ENCODE measurements at places on chromosomes 7 and 10.

- no peak for DNase-seq
Observed at GRCh38 chr7:41436139-41436538, 266.8 kb downstream of the INHBA start.

GRCh38 chr10:35925493-35925892 lies 283.4 kb upstream of the FZD8 start:
- no peak for DNase-seq

GRCh38 chr7:143331179-143331801 lies 15.4 kb downstream of the CLCN1 start:
- no peak for DNase-seq

- peak; percentile 22 for DNase-seq
Observed at GRCh38 chr7:43906331-43907010, at the start of gene URGCP. Gene URGCP, minus strand, starts transcription at chr7:43906596. Its CDS starts 21 bp downstream, at chr7:43906575.

- no peak for DNase-seq
Observed at GRCh38 chr7:50348469-50349162, 44.1 kb downstream of the IKZF1 start.

DNA sequence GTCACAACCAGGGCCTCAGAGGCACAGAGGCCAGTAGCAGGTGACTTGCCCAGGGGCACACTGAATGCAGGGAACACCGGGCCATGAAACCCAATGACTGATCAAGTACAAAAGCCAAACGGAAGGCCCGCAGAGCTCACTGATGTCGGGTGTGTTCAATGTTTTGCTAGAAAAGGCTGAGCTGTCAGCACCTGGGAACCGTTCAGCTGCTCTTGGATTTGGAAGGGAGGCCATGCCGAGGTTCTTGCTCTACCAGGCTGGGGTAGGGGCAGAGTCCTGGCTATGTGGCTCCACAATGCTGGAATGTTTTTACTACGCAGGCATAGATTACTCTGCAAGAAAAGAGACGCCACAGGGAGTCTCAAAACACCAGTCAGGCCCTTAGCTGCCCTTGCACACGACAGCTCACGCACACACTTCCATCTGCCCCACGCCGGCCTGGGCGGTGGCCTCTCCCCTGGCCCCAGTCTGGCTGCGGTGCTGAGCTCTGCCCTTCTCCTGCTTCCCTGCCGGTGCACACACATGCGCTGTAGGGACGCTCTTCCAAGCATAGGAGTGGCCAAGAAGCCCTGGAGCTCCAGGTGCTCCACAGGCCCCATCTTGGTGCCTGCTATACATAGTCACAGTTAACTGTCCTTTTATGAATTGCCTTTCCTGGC lies 79.9 kb downstream of the ZRANB1 start:
- no peak for DNase-seq

DNA sequence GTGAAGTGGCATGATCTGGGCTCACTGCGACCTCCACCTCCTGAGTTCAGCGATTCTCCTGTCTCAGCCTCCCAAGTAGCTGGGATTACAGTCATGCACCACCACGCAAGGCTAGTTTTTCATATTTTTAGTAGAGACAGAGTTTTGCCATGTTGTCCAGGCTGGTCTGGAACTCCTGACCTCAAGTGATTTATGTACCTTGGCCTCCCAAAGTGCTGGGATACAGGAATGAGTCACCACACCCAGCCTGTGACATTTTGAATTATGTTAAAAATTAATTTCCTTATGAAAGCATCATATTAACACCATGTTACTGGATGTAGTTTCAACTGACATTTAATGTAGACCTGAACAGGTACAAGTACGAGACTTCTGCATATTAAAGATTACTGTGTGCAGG lies 24.3 kb downstream of the ABCB4 start:
- DNase-seq = no peak

Measured in stimulated activated CD8-positive, alpha-beta memory T cell treated with anti-CD3 and anti-CD28 coated beads, Interleukin-4, amount 100 ng/mL, for 1 hour (primary cell).